Cardiac septum (tissue), 1 donor: ENCODE measurements at places on chromosomes 1 and 21.
A peak's percentile ranks its signal among the peaks of the same experiment; 100 is the strongest.

GRCh38 chr1:95021805-95022643 lies 50.7 kb downstream of the ALG14 start:
- DNase-seq = no peak

GRCh38 chr1:165641231-165641987 lies 10.4 kb downstream of the MGST3 start:
- no peak for DNase-seq

DNA sequence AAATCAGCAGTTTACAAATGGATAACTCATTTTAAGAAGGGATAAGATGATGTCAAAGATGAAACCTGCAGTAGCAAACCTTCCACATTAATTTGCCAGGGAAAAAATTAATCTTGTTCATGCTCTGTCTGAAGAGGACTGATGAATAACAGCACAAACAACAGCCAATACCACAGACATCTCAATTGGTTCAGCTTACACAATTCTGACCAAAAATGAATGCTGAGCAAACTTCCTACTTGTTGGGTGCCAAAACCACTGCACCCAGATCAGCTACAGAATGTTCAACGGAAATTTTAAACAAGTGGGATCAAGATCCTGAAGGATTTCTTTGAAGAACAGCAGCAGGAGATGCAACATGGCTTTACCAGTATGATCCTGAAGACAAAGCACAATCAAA lies 98.3 kb downstream of the COQ8A start:
- DNase-seq = no peak

- DNase-seq = no peak
Observed at GRCh38 chr1:39148942-39149341, 55.6 kb upstream of the MACF1 start.

DNA sequence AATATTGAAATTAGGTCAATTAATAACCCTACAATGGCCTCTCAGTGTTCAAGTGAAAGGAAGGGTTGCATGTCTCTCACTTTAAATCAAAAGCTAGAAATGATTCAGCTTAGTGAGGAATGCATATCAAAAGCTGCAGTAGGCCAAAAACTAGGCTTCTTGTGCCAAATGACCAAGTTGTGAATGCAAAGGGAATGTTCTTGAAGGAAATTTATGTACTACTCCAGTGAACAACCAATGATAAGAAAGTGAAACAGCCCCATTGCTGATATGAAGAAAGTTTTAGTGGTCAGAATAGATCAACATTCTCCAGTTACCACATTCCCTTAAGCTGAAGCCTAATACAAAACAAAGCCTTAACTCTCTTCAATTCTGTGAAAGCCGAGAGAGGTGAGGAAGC lies 10.0 kb downstream of the MAEL start:
- no peak for DNase-seq

GRCh38 chr1:51654000-51654399 lies 37.1 kb downstream of the OSBPL9 start:
- no peak for DNase-seq

GRCh38 chr1:180234369-180235076 lies 4.5 kb downstream of the LHX4 start:
- peak; percentile 74 for DNase-seq

DNA sequence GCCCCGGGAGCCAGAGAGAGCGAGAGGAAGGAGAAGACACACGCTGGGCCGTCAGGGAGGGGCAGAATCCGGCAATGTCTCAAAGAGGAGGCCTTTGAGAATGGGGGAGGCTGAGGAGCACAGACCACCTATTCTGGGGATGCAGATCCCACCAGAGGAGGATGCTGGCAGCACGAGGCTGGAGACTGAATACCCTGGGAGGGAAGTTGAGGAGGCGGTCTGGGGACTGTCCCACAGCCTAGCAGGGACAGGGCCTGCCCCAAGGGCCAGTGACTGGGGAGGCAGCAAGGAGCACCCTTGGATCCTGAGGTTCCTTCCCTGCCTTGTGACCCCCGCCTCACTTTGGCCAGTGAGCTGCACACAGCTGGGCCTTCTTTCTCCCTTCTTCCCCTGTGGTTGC lies 49.2 kb downstream of the SLC37A1 start:
- peak; percentile 47 for DNase-seq

GRCh38 chr1:217983051-217983375 lies 302.1 kb upstream of the RRP15 start:
- DNase-seq = no peak

DNA sequence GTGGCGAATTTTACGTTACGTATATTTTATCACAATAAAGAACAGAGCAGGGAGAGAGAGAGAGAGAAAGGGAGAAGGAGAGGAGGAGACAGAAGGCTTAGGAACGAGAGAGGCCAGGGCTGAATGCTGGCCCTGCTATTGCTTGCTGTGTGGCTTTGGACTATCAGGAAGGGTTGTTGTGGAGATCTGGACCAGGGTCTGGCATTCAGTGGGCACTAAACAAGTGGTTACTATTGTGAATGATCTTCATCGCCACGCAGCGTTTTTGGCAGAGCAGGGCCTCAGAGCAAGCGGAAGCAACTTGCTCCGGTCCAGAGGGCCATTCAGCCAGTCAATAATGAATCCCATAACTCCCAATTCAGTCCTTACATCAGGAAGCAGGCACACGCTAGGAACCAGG lies 26.4 kb downstream of the PIK3C2B start:
- DNase-seq = no peak

DNA sequence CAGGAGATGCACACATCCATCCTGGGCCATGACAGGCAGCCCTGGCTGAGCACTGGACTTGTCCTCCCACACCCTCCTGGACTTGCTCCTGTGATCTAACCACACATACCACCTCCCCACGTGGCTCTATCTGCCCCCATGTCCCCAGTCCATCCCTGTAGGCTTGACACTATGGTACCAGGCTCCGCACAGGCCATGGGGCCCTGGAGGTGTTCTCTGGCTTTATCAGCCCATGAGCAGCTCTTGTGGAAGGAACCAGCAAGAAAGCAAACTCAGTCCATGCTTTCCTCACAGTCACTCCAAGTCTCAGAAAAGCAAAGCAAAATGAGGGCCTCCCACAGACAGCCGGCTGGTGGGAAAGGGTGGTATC lies 61.6 kb downstream of the CD46 start:
- DNase-seq = peak; percentile 71

GRCh38 chr21:38140207-38140903 lies 116.4 kb upstream of the KCNJ15 start:
- DNase-seq = no peak

DNA sequence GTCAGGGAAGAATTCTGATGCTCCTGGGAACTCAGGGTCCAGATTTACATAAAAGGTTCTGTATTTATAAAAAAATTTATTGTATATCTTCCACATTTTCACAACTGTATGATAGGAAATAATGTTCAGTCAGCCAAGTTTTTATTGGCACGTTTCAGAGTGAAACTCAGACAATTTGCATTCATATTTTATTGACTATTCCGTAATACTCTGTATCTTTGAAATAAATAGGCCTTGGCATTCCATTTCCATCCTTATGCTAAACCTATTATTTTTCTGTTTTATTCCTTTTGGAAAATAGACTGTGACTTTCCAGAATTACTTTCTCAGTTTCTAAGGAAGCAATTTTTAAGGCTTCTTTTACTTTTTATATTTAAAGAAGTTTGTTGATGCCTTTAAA lies 329.0 kb downstream of the OLFM3 start:
- DNase-seq = no peak

DNA sequence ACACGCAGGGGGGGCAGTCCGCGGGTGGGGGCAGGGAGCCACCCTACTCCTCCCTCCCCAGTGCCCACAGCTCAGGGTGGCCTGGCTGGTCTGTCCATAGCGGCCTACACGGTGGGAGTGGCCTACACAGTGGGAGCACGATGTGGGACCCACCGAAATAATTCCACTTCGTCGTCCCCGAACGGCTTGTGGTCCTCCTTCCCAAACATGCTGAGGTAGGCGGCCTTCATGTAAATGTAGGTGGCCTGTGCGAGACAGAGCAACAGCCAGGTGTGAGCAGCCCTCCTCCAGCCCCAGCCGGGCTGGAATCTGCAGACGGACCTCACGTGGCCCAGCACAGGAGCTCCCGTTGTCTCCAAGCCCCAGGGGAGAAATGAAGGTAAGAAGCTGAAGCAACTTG lies 34.4 kb downstream of the TTC39A start:
- DNase-seq = peak; percentile 56

- DNase-seq = no peak
Observed at GRCh38 chr1:159991513-159991912, 37.5 kb upstream of the SLAMF9 start.

DNA sequence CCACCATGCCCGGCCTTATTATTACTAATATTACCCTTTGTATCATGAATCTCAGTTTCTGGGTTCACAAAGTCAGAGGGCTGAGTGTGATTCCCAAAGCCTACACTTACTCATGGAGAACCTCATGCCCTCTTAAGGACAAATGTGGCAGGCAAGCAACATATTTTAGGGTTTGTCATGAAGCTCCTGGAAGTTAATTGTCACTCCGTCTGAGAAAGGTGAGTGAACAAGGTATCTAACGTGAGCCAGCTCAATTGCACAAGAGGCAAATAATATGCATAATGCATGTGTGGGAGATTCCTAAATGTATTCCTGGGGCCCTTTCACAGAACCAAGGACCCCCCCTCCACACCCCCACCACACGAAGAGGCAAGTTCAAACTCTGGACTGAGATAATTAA lies 10.1 kb upstream of the TIAM1 start:
- DNase-seq = no peak

DNA sequence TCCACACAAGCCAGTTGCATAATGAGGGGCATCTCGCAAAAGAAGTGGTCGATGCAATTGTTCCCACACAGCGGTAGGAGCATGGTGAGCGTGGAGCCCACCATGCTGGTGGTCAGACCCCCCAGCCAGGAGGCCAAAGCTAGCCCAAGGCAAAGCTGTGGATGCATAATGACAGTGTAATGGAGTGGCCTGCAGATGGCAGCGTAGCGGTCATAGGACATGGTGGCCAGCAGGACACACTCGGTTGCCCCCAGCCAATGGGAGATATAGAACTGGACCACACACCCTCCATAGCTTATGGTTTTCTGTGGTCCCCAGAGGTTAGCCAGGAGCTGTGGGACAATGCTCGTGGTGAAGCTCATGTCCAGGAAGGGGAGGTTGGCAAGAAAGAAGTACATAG lies 4.3 kb downstream of the OR2C3 start:
- no peak for DNase-seq

GRCh38 chr1:234554698-234555311 lies 55.2 kb downstream of the IRF2BP2 start:
- no peak for DNase-seq

DNA sequence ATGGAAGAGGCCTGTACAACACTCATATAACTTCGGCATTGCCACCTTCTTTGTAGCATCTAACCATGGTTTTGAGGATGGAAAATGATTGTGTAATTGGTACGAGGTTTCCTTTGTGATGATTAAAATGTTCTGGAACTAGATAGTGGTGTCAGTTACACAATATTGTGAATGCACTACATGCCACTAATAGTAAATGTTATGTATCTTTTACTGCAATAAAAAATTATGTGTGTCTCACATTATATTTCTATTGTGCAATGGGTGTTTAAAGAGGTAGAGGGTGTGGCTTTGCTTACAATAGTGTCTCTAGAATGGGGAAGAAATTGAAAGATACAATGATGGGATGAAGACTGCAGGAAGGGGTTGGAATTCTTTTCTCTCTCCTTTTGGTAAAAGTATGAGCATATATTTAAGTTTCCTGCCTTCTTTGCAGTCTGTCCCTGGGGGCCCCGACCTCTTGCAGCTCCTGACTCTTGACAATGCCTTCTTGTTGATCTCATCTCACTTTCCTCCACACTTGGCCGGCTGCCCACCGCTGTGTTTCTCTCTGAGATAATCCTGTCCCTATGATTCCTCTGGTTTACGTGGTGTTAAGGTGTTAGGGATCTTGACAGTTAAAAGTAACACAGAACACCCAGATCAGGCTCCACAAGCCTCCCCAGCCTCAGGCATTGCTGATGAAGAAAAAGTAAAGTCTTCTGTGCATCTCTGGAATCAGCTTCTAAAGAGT lies 39.3 kb downstream of the MTARC1 start:
- DNase-seq = no peak

- peak; percentile 89 for DNase-seq
Observed at GRCh38 chr1:40036574-40036973, 4.0 kb upstream of the CAP1 start.

GRCh38 chr1:32066489-32066873 lies 6.3 kb upstream of the TMEM39B start:
- no peak for DNase-seq

- DNase-seq = no peak
Observed at GRCh38 chr1:115679141-115679611, 37.4 kb downstream of the VANGL1 start.

DNA sequence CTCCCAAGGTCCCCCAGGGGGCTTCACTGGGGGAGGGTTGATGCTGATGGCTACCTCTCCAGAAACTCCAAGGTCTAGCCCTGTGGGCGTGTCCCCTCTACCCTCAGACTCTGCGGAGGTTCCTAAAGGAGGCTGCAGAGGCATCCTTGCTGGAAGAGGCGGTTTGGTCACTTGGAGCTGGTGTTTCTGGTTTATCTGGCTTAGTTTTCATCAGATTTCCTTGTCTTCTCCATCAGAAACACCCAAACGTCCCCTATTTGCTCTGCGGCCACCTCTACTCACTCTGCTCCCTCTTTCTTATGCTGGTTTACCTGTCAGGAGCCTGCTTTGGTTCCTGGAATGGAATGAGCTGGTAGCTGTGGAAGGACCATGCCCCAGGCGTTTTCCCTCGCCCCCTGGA lies 2.5 kb downstream of the PKP1 start:
- no peak for DNase-seq

GRCh38 chr21:45453308-45453950 lies 48.5 kb downstream of the COL18A1 start:
- DNase-seq = no peak

- no peak for DNase-seq
Observed at GRCh38 chr1:182376936-182377574, 14.5 kb downstream of the GLUL start.

GRCh38 chr1:67753776-67754525 lies 69.0 kb downstream of the GADD45A start:
- DNase-seq = no peak

DNA sequence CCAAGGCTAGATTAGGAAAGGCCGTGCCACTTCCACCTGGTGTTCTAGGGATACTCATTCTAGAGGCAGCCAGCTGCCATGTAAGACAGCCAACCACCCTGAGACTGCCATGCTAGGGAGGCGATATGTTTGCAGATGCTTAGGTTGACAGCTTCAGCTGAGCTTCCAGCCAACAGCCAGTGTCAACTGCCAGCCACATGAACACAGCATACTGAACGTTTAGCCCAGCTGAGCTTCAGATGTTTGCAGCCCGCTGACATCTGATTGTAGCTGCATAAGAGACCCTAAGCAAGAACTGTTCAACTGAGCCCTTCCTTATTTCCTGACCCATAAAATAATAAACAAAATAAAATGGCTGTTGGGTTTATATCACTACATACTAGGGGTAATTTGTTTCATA lies 5.0 kb upstream of the KCNC4 start:
- DNase-seq = no peak

DNA sequence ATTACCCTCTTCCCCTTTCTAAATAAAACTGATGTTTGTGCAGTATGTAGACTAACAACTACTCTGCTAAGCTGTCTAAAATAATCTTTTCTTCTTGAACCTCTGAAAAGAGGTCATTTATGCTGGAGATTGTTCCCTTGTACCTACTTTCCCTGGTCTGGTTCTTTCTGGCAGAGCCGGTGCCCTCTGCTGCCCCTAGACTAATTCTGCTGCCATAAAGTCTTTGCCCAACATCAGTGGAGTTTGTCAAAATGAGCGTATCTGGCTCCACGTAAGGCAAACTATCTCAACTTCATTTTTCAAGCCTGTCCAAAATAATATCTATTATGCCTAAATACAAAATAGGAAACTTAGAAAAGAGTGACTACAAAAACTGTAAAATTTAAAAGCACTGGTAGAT lies 30.9 kb upstream of the ANGPTL7 start:
- DNase-seq = no peak
